ENCODE measurements at places on chromosomes 16 and 17.

GRCh38 chr16:84357191-84357651, 11.1 kb upstream of the ATP2C2 start:
- peak; percentile 56 for DNase-seq

- peak; percentile 40 for DNase-seq
Observed at GRCh38 chr17:80220054-80220735, at the start of the genes SGSH and SLC26A11. Gene SGSH, minus strand, starts transcription at chr17:80220333. Its CDS starts 20 bp downstream, at chr17:80220313. Gene SLC26A11, plus strand, starts transcription at chr17:80220427. Its CDS starts 1,134 bp downstream, at chr17:80221561.

DNA sequence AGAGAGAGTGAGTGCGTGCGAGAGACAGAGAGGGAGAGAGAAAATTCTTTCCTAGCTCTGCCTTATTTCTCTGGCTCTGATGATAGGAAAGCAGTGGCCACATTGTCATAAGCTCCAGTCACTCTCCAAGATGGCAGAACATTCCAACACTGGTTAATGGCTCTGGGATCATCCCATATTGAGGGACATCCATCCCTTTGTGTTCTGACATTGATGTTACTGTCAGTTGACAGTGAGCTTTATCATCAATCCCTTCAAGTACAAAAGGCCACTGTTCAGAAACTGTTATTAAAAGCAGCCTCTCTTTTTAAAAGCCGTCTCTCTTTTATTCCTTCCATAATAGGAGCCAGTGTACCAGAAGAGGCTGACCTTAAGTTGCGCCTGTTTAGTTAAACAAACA, 1084.9 kb upstream of the RBFOX1 start:
- no peak for DNase-seq

GRCh38 chr17:9798008-9798407, 6.6 kb upstream of the DHRS7C start:
- DNase-seq: no peak

DNA sequence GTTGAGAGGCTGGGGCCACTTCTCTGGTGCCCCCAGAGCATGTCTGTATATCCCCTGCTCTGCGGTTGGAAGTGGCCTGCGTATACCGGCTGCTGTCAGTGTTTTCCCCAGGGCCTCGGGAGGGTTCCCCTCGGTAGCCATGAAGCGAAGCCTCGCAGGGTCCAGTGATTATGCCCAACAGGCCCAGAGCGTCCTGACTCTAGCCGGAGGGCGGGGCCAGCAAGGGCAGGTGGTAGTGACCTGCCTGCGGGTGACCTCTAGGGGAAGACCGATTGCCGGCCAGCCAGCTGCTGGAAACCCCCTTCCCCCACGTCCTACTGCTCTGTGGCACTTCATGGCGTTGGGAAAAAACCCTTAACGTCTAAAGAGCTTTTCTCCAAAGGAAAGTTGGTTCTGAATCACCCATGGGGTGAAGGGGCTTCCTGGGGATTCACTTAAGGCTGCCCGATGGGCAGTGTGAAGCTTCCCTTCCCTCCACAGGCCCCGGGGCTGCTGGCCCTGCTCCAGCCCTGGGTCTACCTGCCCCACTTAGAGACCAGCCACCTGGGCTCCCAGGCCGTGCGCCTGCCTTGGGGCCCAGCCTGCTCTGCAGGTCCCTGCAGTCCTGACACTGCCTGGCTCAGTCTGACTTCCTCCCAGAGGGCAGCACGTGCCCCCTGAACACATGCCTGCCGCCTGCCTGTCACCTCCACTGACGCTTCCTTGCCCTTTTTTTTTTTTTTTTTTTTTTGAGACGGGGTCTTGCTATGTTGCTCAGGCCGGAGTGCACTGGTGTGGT, 72.8 kb downstream of the SOCS1 start:
- DNase-seq: no peak

GRCh38 chr16:535446-536405, 8.2 kb downstream of the CAPN15 start:
- peak; percentile 69 for DNase-seq

DNA sequence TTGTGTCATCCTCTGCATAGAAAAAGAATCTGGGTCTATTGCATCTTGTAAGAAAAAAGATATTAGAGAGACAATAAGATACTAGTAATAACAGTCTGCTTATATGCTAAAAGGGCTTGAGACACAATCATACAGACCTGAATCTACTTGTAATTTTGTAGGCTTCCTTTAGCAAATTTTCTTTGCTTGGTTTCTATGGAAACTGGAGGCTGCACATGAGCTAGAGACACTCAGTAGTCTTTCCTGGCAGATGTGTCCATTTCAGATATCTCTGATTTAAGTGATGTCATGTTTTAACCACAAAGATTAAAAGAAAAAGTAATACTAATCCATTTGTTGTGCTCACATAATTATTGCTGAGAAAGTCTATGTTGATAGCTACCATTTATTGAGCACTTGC, 123.9 kb upstream of the GNAO1 start:
- DNase-seq: no peak

DNA sequence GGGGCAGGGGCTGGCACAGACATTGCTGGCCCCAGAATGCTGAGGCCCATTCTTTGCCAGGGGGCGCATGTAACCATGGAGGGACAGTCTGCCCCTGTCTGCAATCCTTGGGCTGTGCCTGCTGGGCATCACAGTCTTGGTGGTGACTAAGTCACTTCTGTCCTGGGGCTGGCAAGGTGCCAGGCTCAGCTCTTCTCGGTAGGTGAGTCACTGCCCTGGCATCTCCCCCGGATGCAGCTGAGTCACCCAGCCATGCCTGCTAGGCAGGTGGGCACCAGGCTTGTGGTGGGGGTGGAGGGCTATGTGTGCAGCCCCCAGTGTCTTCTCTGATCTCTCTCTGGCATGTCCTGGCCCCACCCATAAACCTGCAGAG, 5.6 kb downstream of the RARA start:
- peak; percentile 82 for DNase-seq

DNA sequence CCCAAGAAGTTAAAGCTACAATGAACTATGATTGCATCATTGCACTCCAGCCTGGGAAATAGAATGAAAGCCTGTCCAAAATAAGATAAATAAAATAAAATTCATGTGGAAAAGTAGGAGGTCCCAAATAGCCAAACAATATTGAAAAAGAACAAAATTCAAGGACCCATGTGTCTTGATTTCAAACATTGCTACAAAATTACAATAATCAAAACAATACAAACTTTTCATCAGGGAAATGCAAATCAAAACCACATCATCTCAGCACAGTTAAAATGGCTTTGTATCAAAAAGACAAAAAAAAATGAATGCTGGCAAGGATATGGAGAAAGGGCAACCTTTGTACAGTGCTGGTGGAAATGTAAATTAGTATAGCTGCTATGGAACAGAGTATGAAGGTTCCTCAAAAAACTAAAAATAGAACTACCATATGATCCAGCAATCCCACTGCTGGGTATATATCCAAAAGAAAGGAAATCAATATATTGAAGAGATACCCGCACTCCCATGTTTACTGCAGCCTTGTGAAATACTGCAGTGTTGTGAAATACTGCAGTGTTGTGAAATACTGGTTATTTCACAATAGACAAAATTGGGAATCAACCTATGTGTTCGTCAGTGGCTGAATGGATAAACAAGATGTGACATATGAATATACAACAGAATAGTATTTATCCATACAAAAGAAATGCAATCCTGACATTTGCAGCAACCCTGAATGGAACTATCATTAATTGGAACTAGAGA, 24.5 kb upstream of the ZNF287 start:
- no peak for DNase-seq

DNA sequence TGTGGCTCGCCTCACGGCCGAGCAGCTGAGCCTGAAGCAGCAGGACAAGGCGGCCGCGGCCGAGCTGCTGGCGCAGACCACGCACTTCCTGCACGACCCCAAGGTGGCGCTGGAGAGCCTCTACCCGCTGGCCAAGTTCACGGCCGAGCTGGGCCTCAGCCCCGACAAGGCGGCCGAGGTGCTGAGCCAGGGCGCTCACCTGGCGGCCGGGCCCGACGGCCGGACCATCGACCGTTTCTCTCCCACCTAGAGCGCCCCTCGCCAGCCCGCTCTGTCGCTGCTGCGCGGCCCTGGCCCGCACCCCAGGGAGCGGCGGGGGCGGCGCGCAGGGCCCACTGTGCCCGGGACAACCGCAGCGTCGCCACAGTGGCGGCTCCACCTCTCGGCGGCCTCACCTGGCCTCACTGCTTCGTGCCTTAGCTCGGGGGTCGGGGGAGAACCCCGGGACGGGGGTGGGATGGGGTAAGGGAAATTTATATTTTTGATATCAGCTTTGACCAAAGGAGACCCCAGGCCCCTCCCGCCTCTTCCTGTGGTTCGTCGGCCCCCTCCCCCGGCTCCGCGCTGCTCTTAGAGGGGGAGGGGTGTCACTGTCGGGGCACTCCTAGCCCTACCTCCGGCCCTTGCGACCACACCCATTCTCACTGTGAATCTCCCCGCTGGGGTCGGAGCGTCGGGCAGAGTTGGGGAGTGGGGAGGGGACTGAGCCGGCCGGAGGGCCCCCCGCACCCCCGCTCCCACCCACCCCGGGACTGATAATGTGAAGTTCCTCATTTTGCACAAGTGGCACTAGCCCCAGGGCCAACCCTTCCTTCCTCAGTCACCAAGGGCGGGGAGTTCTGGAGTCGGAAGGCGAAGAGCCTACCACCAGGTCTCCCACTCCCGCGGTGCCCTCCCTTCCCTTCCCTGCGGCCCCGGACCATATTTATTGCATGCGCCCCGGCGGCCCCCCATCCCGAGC, 4.0 kb downstream of the HIC1 start:
- DNase-seq: peak; percentile 37

DNA sequence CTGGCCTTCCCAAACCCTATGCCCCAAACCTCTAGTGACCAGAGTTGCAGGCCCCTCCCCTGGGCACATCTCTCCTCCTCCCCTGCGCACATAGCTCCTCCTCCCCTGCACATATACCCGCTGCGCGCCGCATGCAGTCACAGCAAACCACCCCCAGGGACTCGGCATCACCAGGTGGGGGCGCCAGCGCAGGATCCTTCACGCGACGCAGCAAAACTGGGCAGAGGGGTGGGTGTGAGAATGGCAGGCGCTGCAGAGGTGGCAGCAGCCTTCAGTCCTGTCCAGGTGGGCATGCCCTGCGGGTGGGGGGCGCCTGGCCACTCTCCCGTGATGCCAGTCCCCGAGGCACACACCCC, 5.6 kb downstream of the CORO6 start:
- peak; percentile 60 for DNase-seq

- no peak for DNase-seq
Observed at GRCh38 chr17:11305524-11305923, 64.5 kb downstream of the SHISA6 start.

- DNase-seq: no peak
Observed at GRCh38 chr16:3646348-3646920, 8.1 kb upstream of the DNASE1 start.

DNA sequence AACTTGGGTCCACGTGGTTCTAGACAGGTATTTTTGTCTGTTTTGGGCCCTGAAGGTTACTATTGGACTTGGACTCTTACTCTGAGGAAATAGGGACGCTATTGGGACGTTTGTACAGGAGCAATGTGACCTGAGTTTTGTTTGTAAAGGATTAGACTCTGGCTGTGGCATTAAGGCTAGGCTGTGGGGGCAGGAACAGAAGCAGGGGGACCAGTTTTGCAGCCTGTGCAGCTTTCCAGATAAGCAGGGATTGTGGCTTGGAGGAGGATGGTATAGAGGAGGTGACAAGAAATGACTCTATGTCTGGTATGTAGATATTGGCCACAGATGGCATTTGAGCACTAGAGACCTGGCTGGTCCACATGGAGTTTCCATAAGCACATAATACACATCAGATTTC, 12.8 kb downstream of the NOD2 start:
- DNase-seq: no peak

GRCh38 chr17:41486809-41487530, 2.7 kb downstream of the KRT36 start:
- no peak for DNase-seq

- no peak for DNase-seq
Observed at GRCh38 chr16:74635303-74635702, 28.4 kb upstream of the GLG1 start.

- DNase-seq: no peak
Observed at GRCh38 chr17:50194140-50194933, 7.1 kb downstream of the COL1A1 start.

DNA sequence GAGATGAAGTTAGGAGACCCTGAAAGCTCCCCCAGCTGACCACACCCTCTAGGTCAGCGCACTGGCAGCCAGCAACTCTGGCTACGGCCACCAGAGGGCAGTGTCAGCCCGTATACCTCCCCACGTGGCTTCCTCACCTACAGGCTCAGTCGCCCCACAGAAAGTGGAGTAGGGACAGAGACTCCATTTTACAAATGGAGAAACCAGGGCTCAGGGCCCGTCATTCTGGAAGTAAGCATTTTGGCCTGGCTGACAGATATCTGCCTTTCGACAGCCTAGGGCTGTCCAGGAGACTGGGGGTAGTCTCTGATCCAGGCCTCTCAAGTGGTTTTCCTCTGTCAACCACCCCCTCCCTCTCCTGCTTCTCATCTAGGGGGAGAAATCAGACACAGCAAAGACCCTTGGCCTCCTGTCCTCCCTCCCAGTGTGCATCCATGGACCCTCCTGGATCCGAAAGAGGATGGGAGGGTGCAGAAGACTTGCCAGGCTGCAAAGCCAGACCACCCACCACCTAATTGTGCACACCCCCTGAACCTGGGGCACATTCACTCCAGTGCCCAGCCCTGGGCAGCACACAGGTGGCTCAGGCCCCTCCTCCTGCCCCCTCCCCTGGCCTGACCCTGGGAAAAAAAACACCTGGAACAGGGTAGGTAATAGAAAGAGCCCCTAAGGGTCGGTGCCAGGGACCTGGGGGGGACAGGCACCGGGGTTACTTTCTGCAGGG, 3.8 kb upstream of the HAP1 start:
- DNase-seq: peak; percentile 65

All from brain microvascular endothelial cell (primary cell).